ENCODE measurements at places on chromosomes 2 and 18.

DNA sequence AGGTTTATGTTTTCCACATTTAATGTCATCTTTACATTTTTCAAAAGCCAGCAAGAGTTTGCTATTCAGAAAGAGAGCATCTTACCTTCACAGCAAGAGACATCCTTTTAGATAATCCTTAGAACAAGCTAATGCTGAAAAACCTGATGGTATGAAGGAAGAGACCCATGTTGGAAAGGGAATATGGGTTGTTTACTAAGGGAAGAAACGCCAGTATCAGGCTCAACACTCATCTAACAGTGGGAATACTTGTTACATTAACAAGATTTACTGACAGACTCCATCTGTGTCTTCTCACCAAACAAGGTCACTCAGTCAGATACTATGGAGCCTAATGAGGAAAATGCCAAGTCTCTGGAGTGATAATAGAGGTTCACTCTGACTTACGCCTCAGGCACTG is 1474.1 kb upstream of the SLC39A10 start:
- no peak for DNase-seq

DNA sequence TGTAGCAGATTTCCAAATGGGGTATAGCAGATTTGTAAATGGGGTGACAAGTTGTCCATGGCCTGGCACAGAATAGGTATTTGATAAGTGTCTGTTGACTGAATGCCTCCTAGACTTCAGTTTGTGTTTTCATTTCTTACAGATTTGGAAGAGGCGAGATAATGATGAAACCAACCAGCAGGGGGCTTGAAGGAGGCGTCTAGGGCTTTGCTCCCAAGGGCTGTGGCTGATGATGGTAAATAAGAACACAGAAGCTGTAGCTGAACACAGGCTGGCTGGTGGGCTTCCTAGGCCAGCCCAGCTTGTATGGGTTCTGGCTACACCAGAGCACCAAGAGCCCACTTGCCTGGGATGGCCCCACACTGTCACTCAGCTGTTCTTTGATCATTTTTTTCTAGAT is 19.4 kb downstream of the SFTPB start:
- DNase-seq: no peak

- DNase-seq: no peak
Observed at GRCh38 chr2:10980886-10981425, 69.2 kb downstream of the KCNF1 start.

DNA sequence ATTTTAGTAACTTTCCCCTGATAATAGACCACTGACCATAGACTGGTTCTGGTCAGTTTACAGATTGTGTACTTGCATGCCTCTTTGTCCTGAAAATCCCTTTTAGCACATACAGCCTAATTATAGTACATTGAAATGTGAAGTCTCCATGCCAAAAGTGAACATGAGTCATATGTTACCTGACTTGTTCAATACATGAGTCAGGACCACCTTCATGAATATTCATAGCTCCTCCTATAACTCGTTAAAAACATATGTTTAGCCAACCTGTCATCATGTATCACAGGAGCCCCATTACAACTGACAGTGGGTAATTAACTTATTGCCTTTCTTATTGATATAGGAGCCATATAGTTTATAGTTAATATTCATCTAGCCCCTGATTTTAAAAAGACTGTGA is 78.6 kb downstream of the SH3YL1 start:
- no peak for DNase-seq
